ENCODE measurements at places on chromosomes 16 and 17. TPM values are rescaled to one million over a fixed set of nuclear protein-coding genes. Genes with fewer than 3 reads are reported as not detected.

DNA sequence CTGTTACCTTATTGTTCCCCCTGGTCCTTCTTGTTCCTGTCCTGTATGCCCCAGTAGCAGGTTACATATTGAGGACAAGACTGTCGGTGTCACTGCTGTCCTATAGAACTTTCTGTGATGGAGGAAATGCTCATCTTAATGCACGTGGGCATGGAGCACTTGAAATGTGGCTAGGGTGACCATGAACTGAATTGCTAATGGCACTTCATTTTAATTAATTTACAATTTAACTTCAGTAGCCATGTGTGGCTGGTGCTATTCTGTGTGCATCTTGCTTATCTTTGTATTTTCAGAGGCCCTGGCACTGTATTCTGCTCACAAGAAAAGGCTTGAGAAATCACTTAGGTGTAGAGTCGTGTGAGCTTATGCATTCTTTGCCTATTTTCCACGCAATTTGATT, 125.2 kb downstream of the MSI2 start:
- no peak for DNase-seq

DNA sequence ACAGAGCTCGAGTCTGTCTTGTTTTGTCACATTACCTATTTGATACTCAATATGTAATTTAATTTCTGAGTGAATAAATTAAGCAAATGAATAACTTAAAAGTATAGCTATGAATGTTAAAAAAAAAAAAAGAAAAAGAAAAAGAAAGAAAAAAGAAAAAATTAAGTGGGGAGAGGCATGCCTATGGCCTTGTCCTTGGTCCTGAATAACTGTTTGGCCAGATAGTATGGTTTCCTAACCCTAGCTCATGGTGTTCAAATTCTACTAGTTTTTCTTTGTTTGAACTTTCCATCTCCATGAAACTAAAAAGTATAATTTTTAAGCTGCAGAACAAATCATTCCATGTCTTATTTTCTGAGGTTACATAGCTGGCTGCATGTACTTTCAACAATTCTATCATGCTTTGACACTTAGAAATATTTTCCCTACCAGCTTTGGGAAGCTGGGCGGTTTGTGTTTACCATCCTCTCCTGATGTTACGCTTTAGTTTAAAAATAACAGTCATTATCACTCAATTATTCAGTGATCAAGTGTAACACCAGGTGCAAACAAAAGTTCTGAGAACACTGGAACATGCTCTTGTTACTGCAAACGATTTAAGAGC, 31.8 kb downstream of the TOX3 start:
- DNase-seq = peak; percentile 56

DNA sequence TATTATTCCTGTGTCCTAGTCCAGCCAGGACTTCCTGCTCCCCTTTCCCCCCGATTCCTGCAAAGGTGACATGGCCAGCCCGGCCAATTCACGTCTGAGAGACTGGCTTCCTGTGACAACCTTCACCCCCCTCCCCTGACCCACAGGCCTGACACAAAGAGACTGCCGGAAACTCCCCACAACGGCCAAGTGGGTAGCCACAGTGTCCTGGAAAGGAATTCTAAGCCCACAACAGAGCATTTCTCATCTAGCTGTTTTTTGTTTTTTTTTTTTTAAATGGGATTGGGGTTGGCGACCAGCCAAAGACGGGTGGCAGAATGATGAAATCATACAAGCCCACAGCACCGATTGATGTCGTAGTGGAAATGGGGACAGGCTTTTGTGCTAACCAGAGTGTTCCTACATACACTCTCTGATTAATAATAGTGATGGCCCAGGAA, 2.8 kb upstream of the XAF1 start:
- DNase-seq = peak; percentile 20

Gene ZSCAN10
- total RNA-seq = not detected

DNA sequence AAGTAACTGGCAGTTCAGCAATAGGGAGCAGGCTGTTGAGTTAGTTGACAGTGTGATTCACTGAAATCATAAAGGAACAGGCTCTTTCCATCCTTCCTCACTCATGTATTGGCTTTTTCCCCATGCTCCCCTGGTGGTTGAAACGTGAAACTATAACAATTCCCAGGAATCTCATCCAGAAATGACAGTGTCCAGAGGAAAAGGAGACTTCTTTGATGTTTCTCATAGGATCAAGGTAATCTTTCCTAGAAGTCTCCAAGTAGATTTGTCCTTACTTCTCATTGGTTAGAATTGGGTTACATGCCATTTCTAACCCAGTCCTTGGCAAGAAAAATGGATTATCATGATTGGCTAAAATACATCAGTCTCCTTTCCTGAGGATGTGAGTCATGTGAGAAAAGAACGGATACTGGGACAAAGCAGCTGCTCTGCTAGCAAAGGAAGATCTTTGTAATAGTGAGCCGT, 14.4 kb downstream of the TTC19 start:
- peak; percentile 39 for DNase-seq

DNA sequence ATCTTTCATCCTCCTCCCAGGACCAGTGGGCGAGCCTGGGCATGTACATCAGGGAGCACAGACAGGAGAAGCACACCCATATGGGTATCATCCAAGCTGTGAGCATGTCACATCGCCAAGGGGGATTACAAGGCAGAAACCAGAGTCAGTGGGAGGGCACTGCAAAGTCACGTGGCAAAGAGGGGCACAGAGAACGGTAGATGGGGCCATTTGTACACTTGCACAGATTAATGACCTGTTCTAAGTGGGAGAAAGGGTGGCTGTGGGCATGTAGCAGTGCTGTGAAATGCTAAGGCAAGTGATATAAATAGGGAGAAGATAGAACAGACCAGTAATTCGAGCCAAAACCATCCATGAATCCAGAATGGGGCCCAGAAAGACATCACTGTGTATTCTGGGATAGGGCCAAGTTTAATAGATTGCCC, 265.0 kb downstream of the CPPED1 start:
- no peak for DNase-seq

Gene CHST5
- total RNA-seq = not detected

GRCh38 chr16:77868052-77868451, 79.7 kb downstream of the VAT1L start:
- no peak for DNase-seq

- no peak for DNase-seq
These were observed 1.7 kb downstream of the KRT222 start for GRCh38 chr17:40663252-40663651.

GRCh38 chr16:11734653-11735043, 8.0 kb downstream of the TXNDC11 start:
- DNase-seq = no peak

Gene MRTFB
- total RNA-seq = 30.9 TPM

Gene MYL4
- total RNA-seq = 905 TPM

Gene EPOP
- not detected for total RNA-seq

DNA sequence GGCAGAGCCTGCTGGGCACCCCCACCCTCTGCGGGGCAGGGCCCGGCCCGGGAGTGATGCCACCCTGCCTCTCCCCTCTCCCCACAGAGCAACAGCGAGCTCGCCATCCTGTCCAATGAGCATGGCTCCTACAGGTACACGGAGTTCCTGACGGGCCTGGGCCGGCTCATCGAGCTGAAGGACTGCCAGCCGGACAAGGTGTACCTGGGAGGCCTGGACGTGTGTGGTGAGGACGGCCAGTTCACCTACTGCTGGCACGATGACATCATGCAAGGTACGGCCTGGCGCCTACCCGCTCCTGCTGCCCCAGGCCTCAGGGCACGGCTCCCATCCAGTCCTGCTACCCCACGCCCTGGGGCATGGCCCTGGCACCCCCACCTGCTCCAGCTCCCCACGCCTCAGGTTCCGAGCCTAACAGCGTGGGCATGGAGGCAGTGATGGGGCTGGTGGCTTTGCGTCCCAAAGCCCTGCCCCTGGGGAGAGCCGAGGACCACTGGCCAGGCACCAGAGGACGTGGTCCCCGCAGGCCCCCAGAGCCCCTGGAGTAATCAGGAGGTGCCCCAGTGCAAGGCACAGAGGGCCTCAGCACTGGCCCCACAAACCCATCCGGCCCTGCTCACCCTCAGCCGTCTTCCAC, 38.4 kb downstream of the TSC2 start:
- DNase-seq = no peak

DNA sequence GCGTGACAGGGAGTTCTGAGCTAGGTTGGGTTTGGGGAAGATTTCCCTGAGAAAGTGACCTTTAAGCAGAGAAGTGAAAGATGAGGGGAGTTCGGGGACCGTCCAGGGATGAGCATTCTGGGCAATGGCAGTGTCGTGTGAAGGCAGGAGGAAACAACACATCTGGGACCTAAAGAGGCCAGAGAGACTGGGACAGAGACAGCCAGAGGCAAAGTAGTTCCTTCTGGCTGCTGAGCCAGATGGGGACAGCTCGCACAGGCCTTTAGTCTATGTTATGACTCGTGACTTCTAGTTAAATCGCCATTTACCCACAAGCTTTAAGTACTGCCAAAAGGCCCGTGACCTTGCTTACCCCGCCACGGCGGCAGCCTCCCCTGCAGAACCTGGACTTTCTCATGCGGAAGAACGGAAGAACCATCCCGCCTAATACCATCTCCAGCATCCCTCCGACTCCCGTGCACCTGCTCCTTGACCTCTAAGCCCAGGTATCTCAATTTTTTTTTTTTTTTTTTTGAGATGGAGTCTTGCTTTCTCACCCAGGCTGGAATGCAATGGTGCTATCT, 8.5 kb upstream of the MED11 start:
- DNase-seq = no peak

DNA sequence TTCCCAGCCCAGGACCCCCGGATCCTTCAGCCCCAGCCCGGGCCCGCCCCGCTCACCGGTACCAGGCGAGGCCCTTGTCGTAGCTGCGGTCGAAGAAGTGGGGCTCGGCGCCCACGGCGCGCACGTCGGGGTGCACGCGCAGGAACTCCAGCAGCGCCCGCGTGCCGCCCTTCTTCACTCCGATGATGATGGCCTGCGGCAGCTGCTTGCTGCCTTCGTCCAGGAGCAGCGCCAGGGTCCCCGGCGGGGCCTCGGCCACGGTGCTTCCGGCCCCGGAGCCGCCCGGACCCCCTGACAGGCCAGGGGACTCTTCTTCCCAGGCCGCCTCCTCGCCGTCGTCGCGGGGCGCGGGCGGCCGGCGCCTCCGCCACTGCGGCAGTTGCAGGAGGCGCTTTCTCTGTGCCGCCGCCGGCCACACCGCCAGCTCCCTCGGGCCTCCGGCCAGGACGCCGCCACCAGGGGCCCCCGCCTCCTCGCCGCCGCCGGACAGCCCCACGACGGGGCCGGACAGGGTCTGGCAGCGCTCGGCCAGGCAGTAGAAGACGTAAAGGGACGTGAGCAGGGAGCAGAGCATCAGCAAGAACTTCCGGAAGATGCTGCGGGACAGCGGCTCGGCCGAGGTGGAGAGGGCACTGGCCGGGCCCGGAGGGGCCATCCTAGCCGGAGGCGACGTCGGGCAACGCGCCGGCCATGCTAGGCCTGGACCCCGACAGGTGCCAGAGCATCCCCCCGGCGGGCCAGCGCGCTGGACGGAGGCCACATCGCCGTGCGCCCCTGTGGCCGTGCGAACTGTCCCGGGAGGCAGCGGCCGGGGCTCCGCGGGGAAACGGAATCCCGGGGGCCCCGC, 1.0 kb downstream of the HS3ST3A1 start:
- peak; percentile 14 for DNase-seq

- no peak for DNase-seq
These were observed 327.9 kb downstream of the SLC39A11 start for GRCh38 chr17:72764632-72765041.

Gene C16orf74
- total RNA-seq = 14.5 TPM

Gene BAIAP3
- total RNA-seq = 2.4 TPM

DNA sequence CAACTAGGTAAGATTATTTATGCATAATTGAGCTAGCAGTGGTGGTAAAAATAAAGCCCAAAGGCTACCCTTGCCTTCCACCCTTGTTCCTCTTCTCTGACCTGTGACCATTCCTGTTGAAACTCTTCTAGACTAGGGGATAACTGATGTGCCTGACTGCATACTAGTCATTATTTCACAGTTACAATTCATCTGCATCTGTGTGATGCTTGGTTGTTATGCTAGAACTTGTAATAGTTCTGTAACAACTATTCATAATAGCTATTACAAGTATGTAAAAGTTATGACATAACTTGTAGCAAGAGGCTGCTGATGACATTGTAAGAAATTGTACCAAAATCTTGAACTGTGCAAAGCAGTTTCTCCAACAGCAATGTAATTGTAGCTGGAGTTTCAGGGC, 2.4 kb upstream of the VAC14 start:
- DNase-seq = no peak

DNA sequence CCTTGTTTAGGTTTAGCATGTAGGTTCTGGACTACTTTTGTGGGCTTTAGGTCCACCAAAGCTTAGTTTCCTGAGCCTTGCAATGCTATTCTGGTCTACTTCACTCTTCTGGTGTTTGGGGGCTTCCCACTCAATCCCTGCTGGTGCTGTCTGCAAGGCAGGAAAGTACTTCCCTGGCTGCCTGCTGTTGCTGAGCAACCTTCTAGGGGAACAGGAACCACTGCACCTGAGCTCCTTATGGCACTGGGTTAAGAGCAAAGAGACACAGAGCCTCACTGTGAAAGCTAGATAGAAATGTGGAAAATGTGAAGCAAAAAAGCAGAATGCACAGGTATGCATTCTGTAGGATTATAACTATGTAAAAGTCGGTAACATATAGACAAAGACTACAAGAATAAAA, 17.0 kb downstream of the MPO start:
- DNase-seq = no peak

Gene STX1B
- total RNA-seq = 0.92 TPM

DNA sequence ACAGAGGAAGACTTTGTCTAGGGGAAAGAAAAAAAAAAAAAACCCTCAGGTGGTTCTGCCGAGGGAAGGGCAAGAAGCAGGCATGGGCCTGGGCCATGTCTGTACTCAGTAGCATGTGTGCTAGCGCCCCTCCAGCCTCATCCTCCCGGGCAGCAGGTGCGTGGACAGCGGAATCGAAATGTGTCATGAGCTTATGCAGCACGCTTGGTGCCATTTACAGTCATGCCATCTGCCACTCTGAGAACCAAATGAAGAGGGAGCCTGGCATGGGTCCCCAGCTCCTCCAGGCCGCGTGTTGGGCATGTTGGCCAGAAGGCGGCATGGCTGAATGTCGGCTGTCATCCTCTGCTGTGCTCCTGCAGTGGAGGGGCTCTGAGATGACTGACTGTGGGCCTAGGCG, 31.4 kb downstream of the CRAMP1 start:
- DNase-seq = no peak

DNA sequence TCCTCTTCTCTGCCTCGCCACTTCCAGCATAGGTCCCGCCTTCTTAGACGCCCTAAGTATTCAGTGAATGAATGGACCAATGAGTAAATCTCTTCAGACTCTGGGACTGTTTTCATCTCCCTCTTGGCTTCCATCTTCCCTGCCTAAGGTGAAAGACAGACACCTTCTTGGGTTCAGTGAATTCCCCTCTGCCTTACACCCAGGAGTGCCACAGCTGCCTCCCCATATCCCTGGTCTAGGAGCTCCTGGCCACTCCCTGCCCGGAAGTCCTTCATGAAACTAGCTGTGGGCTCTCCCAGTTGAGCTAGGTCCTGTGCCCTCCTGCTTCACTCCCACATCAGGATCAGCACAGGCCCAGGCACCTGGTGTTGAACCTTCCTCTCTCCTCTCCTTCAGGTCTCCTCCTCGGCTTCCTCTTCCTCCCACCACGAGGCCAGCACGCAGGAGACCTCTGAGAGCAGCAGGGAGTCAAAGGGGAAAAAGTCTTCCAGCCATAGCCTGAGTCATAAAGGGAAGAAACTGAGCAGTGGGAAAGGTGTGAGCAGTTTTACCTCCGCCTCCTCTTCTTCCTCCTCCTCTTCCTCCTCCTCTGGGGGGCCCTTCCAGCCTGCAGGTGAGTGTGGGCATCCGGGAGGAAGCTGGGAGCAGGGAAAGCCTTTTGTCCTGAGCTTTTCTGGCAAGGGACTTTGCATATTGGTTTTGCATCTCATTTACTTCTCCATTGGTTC, 10.3 kb downstream of the MLLT6 start:
- DNase-seq = no peak
